ENCODE measurements at places on chromosomes 16 and 17.

GRCh38 chr17:38735161-38735997, 5.2 kb downstream of the CISD3 start:
- DNase-seq, result peak; percentile 67

DNA sequence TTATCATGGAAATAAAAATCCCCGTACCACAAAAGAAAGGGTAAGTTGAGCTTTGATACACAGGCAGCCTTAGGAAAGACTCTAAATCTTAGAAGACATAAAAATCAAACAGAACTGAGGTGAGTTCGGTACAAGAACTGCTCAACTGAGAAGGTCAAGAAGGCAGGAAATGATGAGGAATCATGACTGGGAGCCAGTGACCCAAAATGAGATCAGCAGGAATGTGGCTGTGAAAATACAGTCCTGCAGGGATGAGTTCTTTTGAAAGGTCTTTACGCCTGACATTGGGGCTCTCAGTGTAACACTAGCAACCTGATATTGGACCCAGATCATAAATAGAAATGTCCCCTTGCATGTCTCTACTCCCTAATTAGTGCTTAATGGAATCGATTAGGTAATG, 56.3 kb upstream of the CDH11 start:
- no peak for DNase-seq

- no peak for DNase-seq
Observed at GRCh38 chr16:52265446-52265861, 281.5 kb downstream of the TOX3 start.

DNA sequence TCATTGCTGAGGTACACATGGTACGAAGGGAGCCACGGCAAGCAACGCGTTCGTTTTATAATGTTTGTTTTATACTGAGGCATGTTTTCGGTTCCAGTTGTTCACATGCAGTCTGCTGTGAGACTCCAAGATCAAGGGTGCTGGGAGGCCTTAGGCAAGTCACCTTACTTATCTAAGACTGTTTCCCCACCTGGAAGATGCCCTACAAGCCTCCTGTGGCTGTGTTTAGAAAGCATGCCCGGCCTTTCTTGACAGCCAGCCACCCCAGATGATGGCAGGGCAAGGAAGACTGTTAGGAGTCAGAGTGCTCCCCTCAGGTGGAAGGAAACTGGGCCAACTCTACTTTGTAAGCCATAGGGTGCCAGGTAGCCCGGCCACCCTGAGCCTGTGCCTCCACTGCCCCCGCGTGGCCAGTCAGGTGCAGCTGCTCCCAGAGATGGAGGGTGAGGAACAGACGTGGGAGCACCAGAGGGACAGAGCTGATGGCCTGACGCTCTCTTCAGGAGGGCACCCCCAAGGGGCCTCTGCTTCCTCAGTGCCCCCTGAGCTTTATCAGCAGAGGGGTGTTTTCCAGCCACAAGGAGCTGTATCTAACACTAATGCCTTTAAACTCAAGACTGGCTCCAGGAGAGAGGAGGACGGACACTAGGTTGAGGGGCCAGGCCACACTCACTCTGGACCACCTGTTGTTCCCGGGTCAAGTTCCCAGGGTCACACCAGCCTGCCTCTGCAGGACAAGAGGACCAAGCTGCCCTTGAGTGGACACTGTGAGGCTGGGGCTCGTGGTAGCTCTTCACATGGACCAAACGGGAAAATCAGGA, 5.4 kb downstream of the NAT9 start:
- DNase-seq, result peak; percentile 61

GRCh38 chr17:57671667-57672632, 73.1 kb downstream of the CCDC182 start:
- DNase-seq, result peak; percentile 48

GRCh38 chr17:27294689-27295630, 1.0 kb downstream of the WSB1 start:
- DNase-seq, result no peak

DNA sequence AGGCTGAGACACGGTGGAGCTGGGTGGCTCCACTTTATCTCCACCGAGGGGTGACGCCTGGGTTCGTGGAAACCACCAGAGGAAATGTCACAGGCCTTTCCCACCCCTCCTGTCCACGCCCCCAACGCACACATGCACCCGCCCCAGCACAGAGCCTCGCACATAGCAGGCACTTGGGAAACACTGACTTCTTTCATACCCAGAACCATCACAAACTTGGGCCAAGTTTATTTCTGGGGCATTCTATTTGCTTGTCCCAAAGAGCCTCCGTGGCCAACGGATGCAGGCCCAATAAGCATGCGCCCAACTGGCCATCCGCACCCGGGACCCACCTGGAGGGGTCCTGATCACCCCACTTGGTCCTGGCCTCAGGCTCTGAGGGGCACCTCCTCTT, 3.3 kb downstream of the BCAR1 start:
- DNase-seq, result no peak

GRCh38 chr17:75418531-75418930, 13.1 kb upstream of the GRB2 start:
- DNase-seq, result no peak

- no peak for DNase-seq
Observed at GRCh38 chr16:25916037-25916436, 224.3 kb downstream of the HS3ST4 start.

DNA sequence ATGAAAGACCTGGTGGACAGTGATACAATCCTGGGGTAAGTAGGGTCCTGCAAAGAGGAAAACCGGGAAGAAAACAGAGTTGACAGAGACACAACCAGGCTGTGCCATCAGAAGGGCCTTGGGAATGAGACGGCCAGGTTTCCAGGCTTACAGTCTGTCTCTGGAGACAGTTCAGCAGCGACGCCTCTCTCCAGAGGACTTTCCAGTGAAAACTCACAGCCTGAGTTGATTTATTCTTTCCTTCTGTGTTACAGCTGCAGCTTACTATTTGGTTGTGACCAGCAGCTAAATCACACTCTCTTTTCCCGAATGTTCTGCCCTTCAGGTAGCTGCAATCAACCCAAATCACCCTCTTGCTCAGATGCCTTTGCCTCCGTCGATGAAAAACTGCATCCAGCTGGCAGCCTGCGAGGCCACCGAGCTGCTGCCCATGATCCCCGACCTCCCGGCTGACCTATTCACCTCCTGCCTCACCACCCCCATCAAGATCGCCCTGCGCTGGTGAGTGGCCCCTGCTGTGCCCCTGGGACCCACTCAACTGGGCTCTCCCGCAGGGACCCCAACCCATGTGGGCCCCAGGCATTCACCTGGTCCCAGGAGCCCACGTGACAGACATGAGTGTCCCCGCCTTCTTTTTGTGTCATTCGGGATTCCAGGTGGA, 209.2 kb downstream of the RPTOR start:
- no peak for DNase-seq

GRCh38 chr16:14150796-14151195, 79.7 kb downstream of the MRTFB start:
- DNase-seq, result no peak

DNA sequence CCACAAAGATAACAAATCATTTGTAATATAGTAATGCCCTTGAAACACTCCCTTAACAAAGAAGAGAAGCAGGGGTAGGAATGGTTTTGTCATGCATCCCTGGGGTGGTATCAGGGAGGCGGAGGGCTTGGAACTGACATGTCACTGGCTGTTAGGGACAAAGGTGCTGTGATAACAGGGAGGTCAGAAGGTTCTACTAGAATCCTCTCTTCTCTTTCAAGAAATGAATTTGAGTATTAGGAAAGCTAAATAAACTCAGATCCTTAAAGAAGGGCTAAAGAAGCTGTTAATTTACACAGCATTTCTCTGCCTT, 65.4 kb upstream of the ADAMTS18 start:
- no peak for DNase-seq

DNA sequence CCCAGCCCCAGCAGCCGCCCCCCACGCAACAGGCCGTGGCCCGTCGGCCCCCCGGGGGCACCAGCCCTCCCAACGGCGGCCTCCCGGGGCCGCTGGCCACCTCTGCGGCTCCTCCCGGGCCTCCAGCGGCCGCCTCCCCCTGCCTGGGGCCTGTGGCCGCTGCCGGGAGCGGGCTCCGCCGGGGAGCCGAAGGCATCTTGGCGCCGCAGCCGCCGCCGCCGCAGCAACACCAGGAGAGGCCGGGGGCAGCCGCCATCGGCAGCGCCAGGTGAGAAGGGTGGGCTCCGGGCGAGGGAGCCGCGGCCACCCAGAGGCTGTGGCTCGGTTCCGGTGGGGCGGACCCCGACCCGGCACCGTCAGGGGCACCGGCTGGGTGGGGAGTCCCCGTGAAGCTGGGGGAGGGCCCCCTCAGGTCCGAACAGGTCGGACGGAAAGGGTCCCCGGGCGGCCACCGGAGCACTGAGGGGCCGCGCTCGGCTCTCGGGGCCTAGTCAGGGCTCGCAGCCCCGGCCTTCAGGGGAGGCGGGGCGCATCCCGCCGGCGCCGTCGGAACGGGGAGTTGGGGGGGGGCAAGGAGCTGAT, 583 bp downstream of the ATXN2L start:
- no peak for DNase-seq

- DNase-seq, result no peak
Observed at GRCh38 chr17:39647256-39647655, 10.3 kb downstream of the STARD3 start.

DNA sequence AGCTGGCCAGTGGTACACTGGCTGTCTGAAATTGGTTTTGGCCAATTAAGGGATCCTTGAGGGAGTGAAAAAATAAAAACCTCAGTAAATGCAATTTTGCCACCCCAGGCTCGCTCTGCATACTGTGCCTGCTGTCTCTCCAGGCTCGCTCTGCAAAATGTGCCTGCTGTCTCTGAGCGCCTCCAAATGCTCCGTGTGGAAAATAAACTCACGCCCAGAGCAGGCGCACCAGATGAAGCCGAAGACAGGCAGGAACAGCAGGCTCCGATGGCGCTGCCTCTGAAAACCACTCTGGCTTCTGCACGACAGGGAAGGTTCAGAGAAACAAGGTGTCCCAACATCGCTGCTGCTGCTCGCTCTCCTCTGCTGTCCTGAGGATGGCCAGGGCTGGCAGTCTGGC, 29.1 kb downstream of the SNN start:
- no peak for DNase-seq

DNA sequence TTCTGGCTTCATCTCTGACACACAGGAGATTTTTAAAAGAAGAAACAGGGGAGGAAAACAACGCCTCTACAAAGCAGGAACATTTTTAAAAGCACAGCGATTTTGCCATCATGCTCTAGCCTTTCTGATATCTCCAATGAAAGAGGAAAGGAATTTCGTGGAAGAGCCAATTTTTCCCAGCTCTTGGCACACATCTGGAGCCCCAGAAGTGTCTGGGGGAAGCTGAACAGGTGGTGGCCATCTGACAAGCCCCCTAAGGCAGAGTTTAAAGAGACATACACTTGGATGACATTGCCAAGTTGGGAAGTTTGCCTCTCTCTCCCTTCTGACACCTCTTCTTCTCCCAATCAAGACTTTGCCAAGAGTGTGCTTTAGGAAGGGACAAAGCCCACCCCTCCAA, 82.1 kb downstream of the CCT6B start:
- no peak for DNase-seq

- no peak for DNase-seq
Observed at GRCh38 chr16:24887472-24887871, 41.7 kb downstream of the SLC5A11 start.

GRCh38 chr16:83781-84615, 6.0 kb downstream of the MPG start:
- no peak for DNase-seq

GRCh38 chr17:45783593-45784292, 377 bp upstream of the CRHR1 start:
- DNase-seq, result no peak

DNA sequence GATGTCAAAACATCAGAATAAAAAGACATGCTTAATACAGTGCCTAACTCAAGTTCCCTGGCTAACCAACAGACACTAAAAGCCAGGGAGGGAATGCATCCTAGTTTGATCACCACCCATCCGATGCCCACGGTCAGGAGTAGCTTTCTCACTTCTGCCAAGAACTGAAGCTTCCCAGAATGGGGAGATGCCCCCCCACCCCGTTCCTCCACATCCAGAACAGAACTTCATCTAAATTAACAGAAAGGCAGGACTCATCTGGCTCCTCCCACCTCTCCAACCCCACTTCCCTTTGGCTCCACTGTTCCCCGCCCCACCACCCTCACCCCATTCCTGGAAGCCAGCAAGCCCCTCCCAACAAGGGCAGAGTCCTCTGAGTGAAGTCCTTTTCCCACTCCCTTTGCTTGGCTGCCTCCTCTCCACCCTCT, 33.7 kb downstream of the GDE1 start:
- DNase-seq, result no peak

DNA sequence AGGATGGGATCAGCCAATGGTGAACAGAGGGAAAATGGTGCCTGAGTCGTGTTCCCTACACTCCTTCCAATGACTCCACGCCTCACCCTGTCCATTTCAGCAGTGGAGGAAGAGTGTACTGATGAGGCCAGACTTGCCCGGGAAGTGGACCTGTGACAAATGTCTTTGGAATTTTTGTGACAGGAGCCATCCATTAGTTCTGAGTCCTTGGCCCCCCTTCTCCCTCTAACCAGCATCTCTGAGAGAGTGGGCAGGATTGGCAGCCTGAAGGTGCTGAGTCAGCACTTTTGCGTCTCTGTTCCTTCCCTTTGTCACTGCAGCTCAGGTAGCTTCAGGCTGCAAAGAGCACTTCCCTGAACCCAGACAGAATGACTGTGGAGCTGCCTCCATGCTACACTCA, 30.8 kb downstream of the BEAN1 start:
- DNase-seq, result no peak

DNA sequence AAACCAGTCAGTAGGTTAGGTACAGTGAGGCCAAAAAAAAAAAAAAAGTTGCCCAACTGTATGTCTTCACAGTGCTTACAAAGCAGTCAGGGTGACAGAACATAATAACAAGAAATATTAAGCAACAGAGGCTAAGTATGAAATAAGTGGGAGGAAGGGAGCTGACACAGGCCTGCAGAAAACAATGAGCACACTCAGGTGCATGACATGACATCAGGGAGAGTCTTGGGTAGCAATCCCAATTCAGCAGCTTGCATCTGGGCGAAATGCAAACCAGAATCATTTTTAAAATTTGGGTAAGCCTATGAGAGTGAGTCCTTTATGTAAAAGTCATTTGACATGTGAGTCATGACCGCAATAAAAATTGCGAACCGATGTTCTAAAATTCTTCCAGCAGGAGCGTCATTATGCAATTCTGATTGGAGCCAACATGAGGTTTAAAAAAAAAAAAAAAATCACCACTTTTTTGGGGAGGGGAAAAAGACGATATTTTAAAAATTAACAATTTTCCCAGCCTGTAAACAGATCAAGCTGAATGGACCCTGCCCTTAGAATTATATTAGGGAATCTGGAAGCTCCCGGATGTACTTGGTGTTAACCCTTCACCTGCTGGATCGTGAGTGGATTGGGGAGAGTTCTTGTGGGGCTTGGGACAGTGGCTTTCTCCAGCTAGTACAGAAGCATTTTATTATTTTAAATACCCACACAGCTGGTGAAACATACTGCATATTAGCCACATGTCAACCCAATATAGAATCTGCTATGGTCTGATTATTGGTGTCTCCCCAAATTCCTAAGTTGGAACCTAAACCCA, 127.9 kb downstream of the NPIPB5 start:
- no peak for DNase-seq

GRCh38 chr17:32470405-32471167, 16.2 kb upstream of the CDK5R1 start:
- DNase-seq, result no peak

- DNase-seq, result no peak
Observed at GRCh38 chr16:49120631-49121030, 161.0 kb downstream of the CBLN1 start.

All from stimulated activated CD4-positive, alpha-beta T cell treated with anti-CD3 and anti-CD28 coated beads, Interleukin-15, amount 100 ng/mL, for 48 hours (primary cell).